CD4-positive, alpha-beta T cell treated with Interleukin-10 for 1 hour (primary cell): ENCODE measurements at places on chromosomes 7 and 10.

DNA sequence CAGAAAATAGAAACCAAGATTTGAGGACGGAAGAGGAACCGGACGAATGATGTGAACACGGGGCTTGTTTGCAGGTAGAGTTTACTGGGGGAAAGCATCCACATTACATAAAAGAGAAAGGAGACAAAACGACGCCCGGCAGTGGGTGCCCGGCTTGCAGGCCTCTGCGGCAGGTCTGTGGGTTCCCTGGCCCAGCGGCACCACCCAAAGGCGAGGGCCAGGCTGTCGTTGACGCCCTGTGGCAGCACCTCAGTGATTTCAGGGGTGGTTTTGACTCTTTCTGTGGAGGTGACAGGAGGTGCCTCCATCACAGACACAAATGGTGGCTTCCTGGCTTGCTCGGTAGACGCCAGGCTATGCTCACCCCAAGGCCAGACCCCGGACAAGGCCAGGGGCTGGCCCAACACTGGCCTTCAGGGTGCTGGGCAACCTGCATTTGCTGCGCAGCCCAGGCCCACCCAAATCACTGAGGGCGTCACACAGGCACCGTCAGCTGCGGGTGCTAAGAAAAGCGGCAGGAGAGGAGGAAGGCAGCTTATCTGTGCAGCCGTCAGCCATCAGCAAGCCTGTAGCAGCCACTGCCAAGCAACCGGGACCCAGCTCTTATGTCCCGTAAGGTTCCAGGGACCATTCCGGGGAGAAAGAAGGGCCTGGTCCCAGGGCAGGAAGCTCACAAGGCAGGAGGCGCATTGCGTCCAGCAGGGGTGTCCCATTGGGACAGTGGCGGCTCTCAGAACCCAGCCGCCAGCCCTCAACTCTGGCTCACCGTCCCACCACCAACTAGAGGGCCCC lies 230.3 kb downstream of the PTPRN2 start:
- no peak for DNase-seq

GRCh38 chr10:101063548-101064414 lies 2.0 kb downstream of the KAZALD1 start:
- DNase-seq, result no peak

GRCh38 chr10:106722524-106722923 lies 442.0 kb downstream of the SORCS1 start:
- DNase-seq, result no peak

DNA sequence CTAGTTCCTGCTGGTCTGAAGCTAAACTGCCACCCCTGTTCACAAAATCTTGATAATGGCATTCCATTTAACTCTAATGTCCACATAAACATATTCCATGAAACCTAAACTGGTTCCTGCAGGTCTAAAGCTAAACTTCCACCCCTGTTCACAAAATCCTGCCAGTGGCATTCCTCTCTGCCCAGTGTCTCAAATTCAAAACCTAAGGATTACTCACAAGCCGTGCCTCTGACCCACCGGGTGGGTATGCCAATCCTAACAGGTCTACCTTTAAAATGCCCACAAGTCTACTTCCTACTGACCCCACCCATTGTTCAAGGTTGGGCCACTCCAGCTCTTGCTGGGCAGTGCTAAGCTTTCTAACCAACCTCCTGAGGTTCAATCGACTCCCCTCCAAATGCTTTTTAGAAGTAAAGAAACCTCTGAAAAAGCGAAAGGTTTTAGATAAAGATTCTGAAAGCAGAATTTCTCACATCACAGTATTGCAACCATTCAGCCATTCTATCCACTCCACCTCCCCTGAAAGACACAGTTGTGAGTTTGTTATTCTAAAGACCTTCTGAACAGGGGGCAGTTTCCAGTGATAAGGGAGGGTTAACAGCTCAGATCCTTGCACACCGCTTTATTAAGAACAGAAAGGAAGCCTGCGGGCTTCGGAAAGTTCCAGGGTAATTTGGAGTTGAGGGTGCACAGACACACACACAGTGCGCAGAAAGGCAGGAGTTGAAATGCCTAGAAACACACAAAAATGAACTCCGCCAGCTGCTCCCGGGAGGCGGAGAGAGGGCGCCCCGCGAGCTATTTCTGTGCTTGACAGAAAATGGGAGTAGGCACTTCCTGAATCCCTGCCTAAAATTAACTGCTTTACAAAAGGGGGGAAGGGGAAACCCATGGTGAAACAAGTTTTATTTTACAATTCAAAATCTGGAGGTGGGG lies 87.7 kb downstream of the TNS3 start:
- DNase-seq, result no peak

DNA sequence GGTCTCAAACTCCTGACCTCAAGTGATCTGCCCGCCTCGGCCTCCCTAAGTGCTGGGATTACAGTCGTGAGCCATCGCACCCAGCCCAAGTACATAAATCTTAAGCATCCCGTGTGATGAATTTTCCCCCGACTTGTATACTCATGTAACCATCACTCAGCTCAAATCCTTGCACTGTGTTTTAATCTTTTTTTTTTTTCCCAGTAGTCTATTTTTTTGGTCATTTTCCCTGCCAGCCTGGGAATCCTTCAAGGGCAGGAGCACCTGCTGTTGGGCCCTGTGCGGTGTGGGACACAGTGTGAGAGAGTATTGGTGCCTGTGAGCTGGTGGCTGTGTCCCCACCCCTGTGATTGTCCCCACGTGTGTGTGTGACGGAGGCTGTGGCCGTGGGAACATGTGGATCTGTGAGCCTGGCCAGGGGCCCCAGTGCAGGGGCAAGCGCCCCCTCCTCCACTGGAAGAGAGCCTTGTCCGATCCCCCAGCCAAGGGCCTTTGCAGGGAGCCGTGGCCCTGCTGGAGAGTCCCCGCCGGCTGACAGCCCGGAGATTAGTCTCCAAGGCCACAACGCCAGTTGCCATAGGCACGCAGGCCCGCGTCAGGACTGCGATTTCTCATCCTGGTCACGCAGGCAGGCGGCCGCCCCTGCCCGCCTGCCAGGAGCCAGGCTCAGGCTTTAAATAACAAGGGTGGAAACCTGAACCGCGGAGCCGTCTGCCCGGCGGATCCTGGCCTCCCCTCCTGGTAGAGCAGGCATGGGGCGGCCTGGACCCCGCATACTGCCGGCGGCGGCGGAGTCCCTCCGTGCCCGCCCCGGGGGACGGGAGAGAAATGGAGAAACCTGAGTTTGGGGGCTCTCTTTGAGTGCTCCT lies 26.5 kb downstream of the GTF2IRD1 start:
- DNase-seq, result no peak

DNA sequence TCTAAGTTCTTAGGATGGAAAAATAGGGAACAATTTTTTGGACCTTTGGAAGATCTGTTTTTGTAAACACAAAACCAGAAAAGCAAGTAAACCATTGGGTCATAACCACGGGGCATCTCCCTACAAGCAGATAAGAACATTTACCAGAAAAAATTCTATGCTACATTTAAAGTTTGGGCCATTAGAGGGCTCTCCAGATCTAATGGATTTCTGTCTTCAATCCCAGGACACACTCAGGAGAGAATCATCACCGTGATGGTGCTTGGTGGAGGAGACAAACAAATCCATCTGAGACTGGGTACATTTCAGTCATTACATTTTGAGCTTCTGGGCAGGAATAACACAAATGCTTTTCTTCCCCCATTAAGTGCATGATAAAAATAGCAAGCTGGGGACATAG lies 178.4 kb upstream of the TARP start:
- DNase-seq, result no peak

DNA sequence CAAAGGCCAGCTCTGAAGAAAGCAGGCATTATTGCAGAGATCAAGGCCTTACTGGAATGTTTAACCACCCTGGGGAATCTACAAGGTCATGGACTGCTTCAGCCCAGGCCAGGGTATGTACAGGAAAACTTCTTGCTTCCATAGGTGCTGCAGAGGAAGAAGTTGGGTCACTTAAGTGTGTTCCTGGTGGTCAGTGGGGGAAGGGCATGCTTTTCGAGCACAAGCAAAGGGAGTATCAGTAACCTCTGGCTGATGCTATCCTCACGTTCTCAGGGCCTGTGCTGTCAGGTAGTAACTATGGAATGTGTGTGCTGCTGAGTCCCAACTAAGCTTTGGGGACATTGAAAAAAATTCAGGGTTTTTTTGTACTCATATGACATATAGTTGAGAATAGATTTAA lies 234.0 kb upstream of the SP4 start:
- no peak for DNase-seq

DNA sequence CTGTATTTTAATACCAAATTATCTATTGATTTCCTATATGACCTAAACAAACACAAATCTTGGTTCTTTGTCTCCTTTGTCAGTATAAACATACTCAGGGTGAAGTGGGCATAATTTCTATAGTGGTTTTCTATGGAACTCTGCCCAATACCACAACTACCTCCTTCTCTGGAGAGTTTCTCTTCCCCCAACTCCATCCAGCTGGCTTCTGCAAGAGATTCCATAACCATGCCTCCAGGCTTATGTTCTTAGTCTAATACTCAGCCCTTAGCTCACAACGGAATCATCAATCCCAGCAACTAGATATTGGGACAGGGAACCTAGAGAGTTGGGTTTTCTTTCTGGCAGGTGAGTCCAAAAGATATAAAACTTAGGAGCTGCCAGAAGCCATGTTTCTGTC lies 127.3 kb downstream of the TRIL start:
- DNase-seq, result no peak

GRCh38 chr10:11687357-11687771 lies 54.8 kb upstream of the ECHDC3 start:
- DNase-seq, result no peak

- DNase-seq, result no peak
Measured at GRCh38 chr10:44706745-44707144, 204.4 kb upstream of the TMEM72 start.

GRCh38 chr7:90626013-90626412 lies 29.9 kb downstream of the CDK14 start:
- no peak for DNase-seq

DNA sequence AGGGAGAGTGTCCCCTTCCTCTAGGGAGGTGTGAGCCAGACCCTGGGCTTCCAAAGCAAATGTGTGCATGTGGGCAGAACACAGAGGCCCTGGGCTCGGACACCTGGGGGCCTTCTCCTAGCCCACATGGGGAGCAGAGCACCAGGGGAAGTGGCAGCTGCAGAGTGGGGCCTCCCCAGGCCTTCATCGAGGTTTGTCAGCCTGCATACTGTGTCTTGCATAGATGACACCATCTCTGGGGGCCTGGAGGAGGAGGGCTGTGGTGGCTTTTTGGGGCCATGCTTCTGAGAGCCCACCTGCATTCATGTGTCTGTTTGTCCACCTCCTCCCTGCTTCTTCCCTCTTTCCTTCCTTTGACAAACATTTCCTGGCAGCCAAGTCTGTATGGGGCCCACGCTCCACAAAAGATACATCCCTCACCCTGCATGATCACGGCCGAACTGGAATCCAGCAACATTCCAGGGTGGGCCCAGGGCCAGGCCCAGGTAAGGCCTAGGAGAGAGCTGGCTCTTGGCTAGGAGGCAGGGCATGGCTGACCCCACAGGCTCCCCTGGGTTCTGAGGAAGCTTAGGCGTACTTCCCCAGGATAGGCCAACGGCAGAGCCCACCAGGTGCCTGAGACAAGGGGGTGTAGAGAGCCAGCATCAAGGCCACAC lies 79.2 kb downstream of the ZMIZ1 start:
- DNase-seq, result no peak

DNA sequence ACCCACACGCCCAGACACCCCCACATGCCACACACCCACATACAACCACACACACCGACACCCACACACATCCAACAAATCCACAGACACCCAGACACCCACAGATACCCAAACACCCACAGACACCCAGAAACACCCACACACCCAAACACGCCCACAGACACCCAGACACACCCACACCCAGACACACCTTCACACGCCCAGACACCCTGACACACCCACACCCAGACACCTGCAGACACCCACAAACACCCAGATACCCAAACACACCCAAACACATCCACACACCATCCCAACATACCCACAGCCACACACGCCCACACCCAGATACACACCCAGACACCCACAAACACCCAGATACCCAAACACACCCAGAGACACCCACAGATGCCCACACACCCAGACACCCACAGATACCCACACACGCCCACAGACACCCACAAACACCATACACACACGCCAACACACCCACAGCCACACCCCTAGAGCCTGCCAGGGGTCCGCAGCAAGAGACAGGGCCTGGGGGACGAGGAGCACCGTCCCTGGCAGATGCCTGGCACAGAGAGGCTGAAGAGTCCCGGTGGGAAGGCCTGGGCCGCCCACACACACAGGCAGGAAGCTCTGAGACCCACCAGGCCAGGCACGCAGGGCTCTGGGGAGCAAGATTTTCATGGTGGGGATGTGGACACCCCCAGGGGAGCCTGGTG lies 28.5 kb downstream of the CYP2W1 start:
- DNase-seq, result peak; percentile 60
